ENCODE measurements at places on chromosomes 12 and 14. TPM values are rescaled to one million over a fixed set of nuclear protein-coding genes. Genes with fewer than 3 reads are reported as not detected.

SLC7A7 gene
- total RNA-seq = 0.36 TPM

CISTR gene
- not detected for total RNA-seq

GRCh38 chr12:113445544-113446171 is 23.5 kb downstream of the SDSL start:
- no peak for DNase-seq

DNA sequence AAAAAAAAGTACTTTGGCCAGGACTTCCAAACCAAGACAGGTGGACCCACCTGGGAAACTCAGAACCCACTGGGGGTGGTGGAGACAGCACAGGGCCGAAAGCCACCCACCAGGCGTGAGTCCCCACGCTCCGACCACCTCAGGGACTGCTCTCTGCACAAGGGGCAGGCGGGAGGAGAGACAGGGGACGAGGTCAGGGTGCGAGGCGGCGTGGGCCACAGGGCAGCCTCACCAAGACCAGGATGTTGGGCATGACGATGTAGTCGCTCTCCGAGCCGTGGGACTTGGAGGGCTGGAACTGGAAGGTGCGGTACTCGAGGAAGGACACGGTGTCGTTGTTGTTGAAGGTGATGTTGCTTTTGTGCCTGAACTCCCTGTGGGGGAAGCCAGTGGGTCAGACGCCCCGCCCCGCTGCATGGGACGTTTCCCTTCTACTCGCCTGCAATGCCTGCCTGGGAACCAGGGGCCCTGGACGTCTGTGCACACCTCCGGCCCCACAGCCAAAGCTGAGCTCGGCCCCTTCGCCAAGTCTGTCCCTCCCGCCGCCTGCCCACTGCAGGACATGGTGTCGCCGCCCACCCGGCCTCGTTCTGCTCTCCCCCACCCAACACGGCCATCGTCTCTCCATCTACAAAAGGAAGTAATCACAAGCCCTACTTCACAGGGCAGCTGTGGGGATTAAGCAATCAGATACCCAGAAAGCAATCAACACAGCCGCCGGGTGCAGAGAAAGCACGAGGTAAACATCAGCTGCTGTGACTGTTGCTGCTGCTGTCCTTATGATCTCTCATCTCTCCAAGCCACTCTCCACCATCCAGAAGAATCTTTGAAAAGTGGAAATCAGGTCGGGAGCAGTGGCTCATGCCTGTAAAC is 48.7 kb downstream of the SCARB1 start:
- DNase-seq = no peak

GRCh38 chr14:74913986-74914573 is 9.0 kb downstream of the RPS6KL1 start:
- no peak for DNase-seq

DNA sequence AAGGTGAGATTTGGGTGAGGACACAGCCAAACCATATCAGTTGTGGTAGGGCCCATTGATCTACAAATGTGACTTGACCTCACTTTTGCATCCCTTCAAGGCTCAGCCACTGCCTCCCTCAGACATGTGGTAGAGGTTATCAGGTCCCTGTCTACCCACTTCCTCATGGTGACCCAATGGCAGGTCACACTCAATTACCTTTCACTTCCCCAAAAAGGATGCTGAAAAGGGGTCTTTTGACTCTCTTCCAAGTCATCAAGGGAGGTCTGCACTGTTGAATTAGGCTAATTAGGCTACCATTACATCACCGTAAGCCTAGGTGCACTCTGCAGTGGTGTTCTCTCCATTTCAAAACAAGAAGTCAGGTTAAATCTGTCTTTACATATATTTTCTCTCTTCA is 22.6 kb upstream of the DRAM1 start:
- no peak for DNase-seq

GRCh38 chr14:20745571-20746358 is at the start of gene EDDM3A:
Gene EDDM3A, plus strand, starts transcription at chr14:20745887. Its CDS starts 1,694 bp downstream, at chr14:20747581.
- no peak for DNase-seq

DNA sequence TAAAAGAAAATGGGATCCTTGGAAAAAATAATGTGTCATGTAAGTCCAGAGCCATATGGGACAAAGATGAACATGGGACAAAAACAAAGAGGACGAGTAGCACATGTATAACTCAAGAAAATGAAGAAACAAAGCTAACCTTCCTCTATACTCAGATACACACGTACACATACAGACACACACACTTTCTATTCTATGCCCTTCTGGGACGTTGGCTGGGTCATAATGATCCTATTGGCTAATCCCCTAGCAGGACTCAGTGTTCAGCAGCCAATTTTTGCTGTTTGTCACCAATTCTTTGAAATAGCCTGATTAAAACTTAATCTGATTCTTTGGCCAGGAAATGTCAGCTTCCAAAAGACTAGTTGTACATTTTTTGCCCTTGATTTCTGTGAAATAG is 189.4 kb upstream of the FOXG1 start:
- DNase-seq = no peak

- DNase-seq = no peak
Observed at GRCh38 chr14:85587151-85587711, 57.3 kb downstream of the FLRT2 start.

PSMB11 gene
- not detected for total RNA-seq

OAS2 gene
- total RNA-seq = 0.13 TPM

GRCh38 chr12:65343230-65343629 is 64.7 kb downstream of the MSRB3 start:
- DNase-seq = no peak

DNA sequence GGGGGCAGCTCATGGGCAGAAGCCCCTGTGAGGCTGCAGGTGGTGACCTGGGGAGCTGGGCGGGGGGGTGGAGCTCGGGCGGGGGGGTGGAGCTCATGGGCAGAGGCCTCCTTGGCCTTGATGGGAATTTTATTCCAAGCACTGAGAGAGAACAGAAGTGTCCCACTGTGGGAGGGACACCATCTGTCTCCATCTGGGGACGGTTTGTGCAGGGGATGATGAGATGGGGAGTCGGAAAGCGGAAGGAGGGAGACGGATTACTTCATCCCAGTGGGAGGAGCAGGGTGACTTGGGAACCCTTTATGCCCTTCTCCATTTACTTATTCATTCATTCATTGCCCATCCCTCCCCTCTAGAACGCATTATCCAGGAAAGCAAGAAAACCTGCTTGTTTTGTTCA is 304.7 kb downstream of the ADGRD1 start:
- no peak for DNase-seq

WBP11 gene
- 60.8 TPM for total RNA-seq

GRCh38 chr14:61953602-61954001 is 191.4 kb downstream of the SNAPC1 start:
- DNase-seq = no peak

RPS6KL1 gene
- total RNA-seq = 13.6 TPM

GRCh38 chr12:49540229-49541139 is 1.7 kb downstream of the KCNH3 start:
- no peak for DNase-seq

KRT81 gene
- total RNA-seq = 0.25 TPM

VRK1 gene
- total RNA-seq = 84.0 TPM

DNA sequence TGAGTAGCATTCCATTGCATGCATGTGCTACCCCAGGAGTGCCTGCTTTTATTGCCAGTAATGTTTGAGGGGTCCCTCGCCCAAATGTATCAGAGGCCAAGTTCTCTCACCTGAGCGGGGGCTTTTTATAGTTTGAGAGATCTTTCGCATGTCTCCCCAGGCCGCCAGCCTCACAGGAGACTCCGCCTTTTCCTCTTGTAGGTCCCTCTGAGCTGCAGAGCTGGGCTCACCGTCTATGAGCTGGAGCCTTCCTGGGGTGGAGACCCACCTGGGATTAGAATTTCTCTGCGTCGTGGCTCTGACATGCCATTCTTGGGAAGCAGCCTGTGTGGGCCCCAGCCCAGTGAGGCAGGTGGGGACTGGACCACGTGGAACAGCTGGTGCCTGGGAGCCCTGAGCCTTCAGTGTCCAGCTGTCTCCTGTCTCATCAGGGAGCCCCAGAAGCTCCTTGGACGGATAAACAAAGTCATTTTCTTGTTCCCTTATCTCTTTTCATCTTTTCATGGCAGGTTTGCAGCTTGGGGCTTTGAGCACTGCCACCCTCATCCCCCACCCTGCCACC is 261.7 kb upstream of the CRY1 start:
- DNase-seq = no peak

- DNase-seq = no peak
Observed at GRCh38 chr12:82931349-82932116, 244.8 kb downstream of the TMTC2 start.

GRCh38 chr14:76755610-76756370 is 5.5 kb upstream of the VASH1 start:
- no peak for DNase-seq

C12orf54 gene
- total RNA-seq = not detected

VRTN gene
- 0.09 TPM for total RNA-seq

GRCh38 chr12:63863658-63864453 is 19.4 kb downstream of the SRGAP1 start:
- DNase-seq = no peak

DNA sequence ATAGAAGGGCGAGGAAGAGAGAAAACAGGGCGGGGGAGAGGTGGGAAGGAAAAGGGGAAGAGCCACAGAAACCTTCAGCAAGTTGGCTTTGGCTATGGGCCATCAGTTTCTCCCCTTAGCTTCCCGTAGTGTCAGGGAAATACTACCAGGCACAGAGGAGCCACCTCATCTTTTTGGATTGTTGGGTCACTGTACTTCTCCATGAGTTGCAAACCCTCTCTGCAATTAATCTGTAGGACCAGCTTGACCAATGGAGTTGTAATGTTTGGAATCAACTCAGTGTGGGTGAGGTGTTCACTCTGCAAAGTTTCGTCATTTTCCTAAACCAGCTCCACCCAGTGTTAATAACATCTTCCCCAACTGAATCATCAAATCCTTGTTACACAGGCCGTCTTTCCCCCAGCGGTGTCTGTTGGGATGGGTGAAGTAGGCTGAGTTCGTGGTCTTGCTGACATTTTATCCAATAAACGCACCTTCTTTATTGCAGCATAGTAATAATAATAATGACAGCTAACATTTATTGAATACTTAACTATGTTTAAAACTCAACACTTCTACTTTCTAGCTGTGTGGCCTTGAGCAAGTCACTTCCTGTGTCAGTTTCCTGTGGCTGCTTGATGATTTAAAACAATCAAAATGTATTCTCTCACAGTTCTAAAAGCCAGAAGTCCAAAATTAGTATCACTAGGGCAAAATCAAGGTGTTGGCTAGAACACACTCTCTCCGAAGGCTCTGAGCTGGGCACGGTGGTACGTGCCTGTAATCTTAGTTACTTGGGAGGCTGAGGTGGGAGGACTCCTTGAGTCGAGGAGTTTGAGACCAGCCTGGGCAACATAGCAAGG is 8.1 kb upstream of the GLTP start:
- DNase-seq = no peak

PRIMA1 gene
- total RNA-seq = not detected

E2F7 gene
- 13.0 TPM for total RNA-seq

SPRYD4 gene
- 2.6 TPM for total RNA-seq

DNA sequence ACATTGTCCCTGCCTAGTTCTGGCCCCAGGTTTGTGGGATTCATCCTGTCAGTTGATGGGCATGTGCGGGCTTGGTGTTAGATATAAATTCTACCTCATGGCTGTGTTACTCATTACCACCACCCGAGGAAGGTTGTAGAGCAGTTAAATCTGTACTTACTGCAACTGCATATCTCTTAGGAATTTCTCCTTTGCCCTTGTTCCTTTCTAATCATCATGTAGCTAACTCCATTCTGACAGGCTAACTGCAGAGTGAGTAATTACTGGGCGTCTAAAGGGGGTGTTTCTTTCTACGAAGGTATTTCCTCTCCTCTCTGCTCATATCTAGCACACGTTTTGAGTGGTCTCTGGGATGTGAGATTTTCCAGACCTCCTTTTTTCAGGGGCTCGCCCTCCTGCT is 1076.7 kb downstream of the TMTC2 start:
- DNase-seq = no peak

- DNase-seq = no peak
Observed at GRCh38 chr12:6631549-6631961, 4.2 kb downstream of the LPAR5 start.

PLXNC1 gene
- total RNA-seq = 0.42 TPM

GRCh38 chr14:73392329-73393257 is 65.8 kb downstream of the NUMB start:
- no peak for DNase-seq

DNA sequence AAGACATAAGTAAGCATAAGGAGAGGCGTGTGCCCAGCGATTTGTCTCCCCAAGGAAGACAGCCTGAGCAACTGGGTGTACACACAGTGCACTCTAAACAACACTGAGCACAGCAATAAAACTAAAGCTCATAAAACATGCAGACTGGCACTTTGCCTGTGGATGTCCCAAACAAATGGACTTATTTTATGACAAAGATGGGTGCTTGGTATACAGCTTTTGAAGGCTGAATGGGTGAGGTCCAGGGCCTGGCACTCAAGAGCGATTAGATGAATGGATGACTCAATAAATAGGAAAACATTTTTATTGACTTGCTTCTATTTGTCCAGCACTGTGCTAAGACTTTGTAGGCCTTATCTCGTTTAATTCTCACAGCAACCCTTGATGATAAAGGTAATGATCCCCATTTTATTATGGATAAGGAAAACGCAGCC is 28.5 kb downstream of the LGMN start:
- no peak for DNase-seq

DNA sequence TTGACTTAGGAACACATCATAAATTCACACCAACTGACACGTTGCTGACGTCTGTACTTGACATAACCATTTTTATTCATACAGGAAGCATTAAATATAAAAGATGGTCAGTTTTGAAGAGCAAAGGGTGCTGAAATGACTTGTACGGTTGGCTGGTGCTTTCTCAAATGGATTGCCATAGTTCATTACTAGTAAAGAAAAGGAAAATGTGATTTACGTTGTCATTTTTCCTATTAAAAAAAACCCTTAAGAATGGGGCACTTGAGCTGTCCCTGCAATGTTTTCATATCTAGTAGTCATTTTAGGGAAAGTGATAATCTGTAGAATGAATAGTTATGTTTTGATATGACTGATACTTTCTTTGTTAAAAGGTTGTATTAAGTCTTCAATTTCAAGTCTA is 22.5 kb upstream of the MANSC4 start:
- no peak for DNase-seq

DNA sequence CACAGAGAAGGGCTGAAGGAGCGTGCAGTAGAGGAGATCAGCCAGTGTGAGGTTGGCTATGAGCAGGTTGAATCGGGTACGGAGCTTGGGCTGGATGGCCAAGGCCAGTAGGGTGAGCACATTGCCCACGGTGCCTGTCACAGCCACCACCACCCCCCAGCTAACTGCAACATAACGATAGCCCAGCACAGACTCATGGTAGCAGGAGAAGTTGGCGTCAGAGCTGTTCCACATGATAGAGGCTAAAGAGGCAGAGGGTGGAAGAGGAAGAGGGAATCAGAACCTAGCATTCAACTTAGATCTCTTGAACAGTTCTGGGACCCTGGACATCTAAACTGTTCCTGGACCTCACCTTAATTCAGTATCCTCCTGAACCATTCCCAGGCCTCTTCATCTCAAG is 668 bp downstream of the GPR84 start:
- no peak for DNase-seq

DNA sequence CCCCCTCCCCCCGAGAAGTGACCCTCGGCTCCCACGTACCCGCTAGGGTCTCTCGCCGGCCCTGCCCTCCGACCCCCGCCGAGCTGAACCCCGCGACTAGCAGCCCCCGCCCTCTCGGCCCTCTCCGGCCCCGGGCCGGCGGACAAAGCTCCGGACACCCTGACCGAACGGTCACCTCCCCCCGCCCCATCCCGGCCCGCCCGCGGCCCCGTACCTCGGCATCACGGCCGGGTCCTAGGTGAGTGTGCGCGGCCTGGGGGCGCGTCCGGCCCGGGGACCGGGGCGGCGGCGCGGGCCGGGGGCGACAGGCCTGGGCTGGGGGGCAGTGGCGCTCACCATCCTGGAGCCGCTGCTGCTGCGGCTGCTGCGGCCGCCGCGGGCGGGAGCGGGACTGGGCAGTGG is at the start of gene FIGNL2:
Gene FIGNL2, minus strand, starts transcription at position 393 of the 402 bp plus-strand sequence. CDS start 26,305 bp downstream, outside the sequence.
- no peak for DNase-seq

Data from K562 (cell line).